Endodermal cell (in vitro differentiated cells): ENCODE measurements at places on chromosomes 4 and X. TPM values are rescaled to one million over a fixed set of nuclear protein-coding genes. Genes with fewer than 3 reads are reported as not detected.
A peak's percentile ranks its signal among the peaks of the same experiment; 100 is the strongest.

- no peaks in the 10 kb centered on the region for H3K4me1 ChIP-seq
- no peak overlapping the region for H3K4me3 ChIP-seq
- H3K27me3 ChIP-seq = no peaks in the 10 kb centered on the region
- H3K27ac ChIP-seq = no peak overlapping the region
Observed at GRCh38 chr4:19366916-19367315, 884.8 kb upstream of the SLIT2 start.

DNA sequence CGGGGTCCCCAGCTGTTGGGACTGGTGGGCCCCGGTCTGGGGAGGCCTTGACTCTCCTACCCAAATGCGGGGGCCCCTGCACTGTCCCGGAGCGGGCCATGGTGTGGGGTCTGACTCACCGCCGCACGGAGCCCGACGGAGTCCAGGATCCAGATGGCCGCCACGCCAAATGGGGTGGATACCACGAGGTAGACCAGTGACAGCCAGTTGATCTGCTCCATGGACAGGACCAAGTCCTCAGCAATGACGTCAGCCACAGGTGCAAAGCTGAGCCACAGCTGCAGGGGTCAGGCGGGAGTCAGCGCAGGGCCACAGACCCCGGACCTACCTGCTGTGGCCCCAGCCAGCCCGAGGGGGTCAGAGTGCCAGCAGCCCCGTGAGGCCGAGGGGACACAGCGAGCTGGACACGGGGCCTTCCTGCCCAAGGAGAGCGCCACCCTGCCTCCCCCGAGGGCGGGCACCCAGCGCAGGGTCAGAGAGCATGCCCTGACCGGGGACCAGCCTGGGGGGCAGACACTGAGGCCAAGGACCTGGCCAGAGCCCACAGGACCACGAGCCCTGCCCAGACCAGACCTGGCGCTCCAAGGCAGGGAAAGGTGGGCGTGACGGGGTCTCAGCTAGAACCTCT lies 2.4 kb downstream of the SLC49A3 start:
- no peaks in the 10 kb centered on the region for H3K36me3 ChIP-seq
- H3K27ac ChIP-seq = no peak overlapping the region
- no peaks in the 10 kb centered on the region for H3K27me3 ChIP-seq
- peaks cover 3% of the 10 kb centered on the region for H3K4me1 ChIP-seq

HPGD gene
- 0.38 to 1.2 TPM (median 0.84 TPM) in 3 replicates for total RNA-seq

GRCh38 chr4:54384563-54384962 lies 155.5 kb downstream of the PDGFRA start:
- no peak overlapping the region for H3K4me3 ChIP-seq
- no peaks in the 10 kb centered on the region for H3K4me1 ChIP-seq
- H3K27ac ChIP-seq = no peak overlapping the region
- DNase-seq = peak; percentile 55
- H3K27me3 ChIP-seq = no peaks in the 10 kb centered on the region
- H3K36me3 ChIP-seq = no peaks in the 10 kb centered on the region

GRCh38 chrX:78548012-78548411 lies 111.1 kb downstream of the RTL3 start:
- H3K4me1 ChIP-seq = no peaks in the 10 kb centered on the region
- no peak overlapping the region for H3K4me3 ChIP-seq
- no peaks in the 10 kb centered on the region for H3K36me3 ChIP-seq
- no peak for DNase-seq
- H3K27ac ChIP-seq = no peak overlapping the region

DNA sequence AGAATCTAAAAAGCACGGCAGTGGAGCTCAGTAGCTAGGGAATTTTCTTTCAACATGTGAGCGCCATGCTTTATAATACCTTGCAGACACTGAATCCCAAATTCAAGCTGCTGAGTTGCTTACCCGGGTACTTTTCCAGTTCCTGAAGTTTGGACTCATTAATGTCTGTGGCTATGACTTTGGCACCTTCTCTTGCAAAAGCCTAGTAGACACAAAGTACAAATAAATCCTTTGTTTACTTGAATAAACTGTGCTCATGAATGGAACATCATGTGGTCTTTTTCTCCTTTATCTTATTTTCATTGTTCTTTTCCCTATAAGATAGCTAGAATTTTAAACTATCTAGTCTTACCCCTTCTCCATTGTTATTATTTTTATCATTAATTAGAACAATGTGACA lies 4.6 kb downstream of the BDH2 start:
- no peaks in the 10 kb centered on the region for H3K27me3 ChIP-seq
- peaks cover 4% of the 10 kb centered on the region for H3K4me1 ChIP-seq
- H3K27ac ChIP-seq = no peak overlapping the region
- peaks cover 13% of the 10 kb centered on the region for H3K36me3 ChIP-seq
- H3K4me3 ChIP-seq = no peak overlapping the region

- DNase-seq = no peak
- H3K27me3 ChIP-seq = no peaks in the 10 kb centered on the region
- H3K4me3 ChIP-seq = no peak overlapping the region
- no peak overlapping the region for H3K27ac ChIP-seq
- no peaks in the 10 kb centered on the region for H3K4me1 ChIP-seq
Observed at GRCh38 chr4:152054731-152055130, 293.9 kb upstream of the GATB start.

- no peak overlapping the region for H3K4me3 ChIP-seq
- H3K4me1 ChIP-seq = no peaks in the 10 kb centered on the region
- no peaks in the 10 kb centered on the region for H3K36me3 ChIP-seq
- H3K27ac ChIP-seq = no peak overlapping the region
- H3K27me3 ChIP-seq = peaks cover 11% of the 10 kb centered on the region
Observed at GRCh38 chr4:4803216-4803911, 56.1 kb upstream of the MSX1 start.

ARHGAP36 gene
- not detected in 3 replicates for total RNA-seq
